H9 (cell line): ENCODE measurements at places on chromosomes 12 and 14. TPM values are rescaled to one million over a fixed set of nuclear protein-coding genes. Genes with fewer than 3 reads are reported as not detected.

- H3K36me3 ChIP-seq, result no peaks in the 10 kb centered on the region
- H3K27me3 ChIP-seq, result no peaks in the 10 kb centered on the region
- H3K27ac ChIP-seq, result no peak overlapping the region
- H3K4me1 ChIP-seq, result no peaks in the 10 kb centered on the region
These were observed 217.8 kb downstream of the TMEM117 start for GRCh38 chr12:44053549-44054127.

DNA sequence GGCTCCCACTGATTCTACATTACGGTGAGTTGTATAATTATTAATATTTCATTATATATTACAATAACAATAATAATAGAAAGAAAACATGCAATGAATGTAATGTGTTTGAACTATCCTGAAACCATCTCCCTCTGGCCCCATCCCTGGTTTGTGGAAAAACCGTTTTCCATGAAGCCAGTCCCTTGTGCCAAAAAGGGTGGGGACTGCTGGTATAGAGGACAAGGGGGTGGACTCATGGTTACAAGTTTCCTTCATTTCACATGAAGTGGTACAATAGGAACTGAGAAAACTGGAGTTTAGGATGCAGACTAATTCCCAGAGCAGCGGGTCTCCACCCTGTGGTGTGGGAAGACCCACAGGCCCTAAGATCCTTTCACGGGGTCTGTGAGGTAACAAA is 3.0 kb upstream of the C1RL start:
- H3K27ac ChIP-seq, result no peak overlapping the region
- H3K4me1 ChIP-seq, result no peaks in the 10 kb centered on the region
- no peak for DNase-seq
- H3K36me3 ChIP-seq, result peaks cover 5% of the 10 kb centered on the region; the same call in 2 of the 3 replicates

DNA sequence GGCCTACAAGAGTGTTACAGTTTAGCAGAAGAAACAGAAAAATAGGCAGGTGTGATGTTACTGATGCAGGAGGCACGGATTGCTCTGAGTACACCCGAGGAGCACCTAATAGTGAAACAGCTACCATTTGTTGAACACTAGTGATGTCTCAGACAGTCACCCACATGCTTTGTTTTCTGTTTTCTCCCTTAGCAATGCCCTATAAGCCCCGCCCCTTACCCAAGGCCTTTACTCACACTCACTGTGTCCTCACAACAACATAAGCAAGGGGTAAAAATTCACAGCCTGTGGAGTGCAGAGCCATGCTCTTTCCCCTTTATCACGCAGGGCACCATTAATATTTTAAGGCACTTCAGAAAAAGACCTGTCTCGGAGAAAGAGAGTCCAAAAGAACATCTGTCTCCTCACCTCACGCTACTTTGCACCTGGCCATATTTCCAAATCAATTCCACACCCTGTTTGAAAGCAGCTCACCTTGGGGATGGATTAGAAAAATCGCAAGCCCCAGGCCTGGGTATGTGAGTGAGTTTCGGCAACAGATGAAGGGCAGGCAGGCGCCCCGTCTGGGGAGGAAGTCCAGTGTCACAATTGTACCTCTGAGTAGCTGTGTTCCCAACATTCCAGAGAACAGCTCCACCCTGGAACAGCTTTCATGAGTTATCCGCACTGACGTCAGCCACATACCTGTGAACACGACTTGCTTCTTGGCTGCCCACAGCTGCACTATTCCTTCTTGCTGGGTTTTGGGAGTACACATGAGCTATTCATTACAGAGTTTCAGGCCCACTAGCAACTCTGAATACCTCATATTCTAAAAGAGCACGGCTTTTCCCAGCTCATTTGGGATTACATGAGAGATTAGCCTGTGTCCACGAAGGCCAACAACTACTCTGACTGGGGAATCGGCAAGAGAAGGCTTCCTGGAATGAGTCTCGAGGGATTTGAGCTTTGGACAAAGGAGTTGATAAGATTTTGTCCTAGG is 26.0 kb downstream of the MAPK1IP1L start:
- DNase-seq, result no peak
- H3K27me3 ChIP-seq, result no peaks in the 10 kb centered on the region
- no peak overlapping the region for H3K27ac ChIP-seq
- no peaks in the 10 kb centered on the region for H3K36me3 ChIP-seq

- H3K27me3 ChIP-seq, result no peaks in the 10 kb centered on the region
- H3K4me1 ChIP-seq, result no peaks in the 10 kb centered on the region; the same call in 1 of the 2 replicates
- no peak for DNase-seq
- no peak overlapping the region for H3K4me3 ChIP-seq
- no peak overlapping the region for H3K27ac ChIP-seq
These were observed 286.7 kb upstream of the GRIP1 start for GRCh38 chr12:66965621-66966020.

DNA sequence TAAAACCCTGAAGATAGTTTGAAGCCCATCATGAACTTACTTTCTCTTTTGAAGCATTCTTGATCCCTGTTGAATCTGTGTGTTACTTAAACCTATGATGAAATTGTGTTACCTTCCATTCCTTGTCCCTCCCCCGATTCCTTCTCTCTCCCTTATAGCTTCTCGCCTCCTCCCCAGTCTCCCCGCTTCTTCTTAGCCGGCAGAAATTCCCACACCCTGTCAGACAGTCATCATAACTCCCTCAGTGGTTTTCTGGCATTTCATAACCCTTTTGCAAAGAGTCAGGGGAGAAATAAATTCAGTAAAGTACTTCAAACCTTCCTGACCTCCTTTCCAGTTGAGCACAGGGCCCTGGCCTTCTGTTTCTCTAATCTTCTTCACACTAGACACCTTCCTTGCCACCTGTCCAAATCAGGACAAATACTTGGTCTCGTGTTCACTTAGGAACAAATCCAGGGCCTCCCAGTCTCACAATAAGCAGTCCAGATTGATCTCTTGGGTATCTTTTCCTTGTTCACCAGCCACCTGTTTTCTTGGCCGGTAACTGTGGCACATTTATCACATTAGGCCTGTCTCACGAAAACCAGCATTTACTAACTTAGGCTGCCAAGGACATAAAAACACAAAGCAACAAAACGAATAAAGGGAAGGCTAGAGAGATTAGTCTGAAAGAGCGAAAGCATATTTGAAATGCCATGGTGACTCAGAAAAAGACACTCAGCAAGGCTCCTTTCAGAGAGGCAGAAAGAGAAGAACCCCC is 355.9 kb downstream of the TMTC2 start:
- peak overlapping the region; percentile 7 for H3K27ac ChIP-seq
- H3K36me3 ChIP-seq, result no peaks in the 10 kb centered on the region
- no peak for DNase-seq
- no peak overlapping the region for H3K4me3 ChIP-seq
- no peaks in the 10 kb centered on the region; the same call in 1 of the 2 replicates for H3K4me1 ChIP-seq

DNA sequence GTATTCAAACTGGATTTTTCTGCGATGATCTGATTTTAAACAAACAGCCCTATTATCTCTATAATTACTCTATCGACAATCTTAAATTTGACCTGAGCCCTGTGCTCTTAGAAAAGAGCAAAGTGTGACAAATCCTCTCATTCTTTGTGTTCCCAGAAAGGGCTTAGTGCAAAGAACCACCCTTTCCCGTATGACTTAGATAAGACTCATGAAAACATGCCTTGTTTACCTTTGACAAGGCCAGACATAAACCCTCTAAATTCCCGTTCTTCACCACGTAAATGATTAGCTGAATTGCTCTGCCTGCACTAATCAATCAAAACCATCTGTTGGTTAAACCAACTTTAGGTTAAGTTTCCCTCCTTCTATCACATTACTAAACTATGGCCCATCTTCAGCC is 285.7 kb upstream of the SEL1L start:
- no peak for DNase-seq
- no peak overlapping the region for H3K4me3 ChIP-seq
- peaks cover 2% of the 10 kb centered on the region; the same call in 1 of the 2 replicates for H3K4me1 ChIP-seq
- no peak overlapping the region for H3K27ac ChIP-seq

SSPN gene
- 0.72 and 0.81 TPM in 2 replicates for total RNA-seq

- no peaks in the 10 kb centered on the region for H3K27me3 ChIP-seq
- H3K4me1 ChIP-seq, result no peaks in the 10 kb centered on the region
- no peak overlapping the region for H3K4me3 ChIP-seq
- DNase-seq, result no peak
These were observed 67.0 kb downstream of the PRKCH start for GRCh38 chr14:61388173-61388975.

- no peak overlapping the region for H3K4me3 ChIP-seq
- H3K36me3 ChIP-seq, result no peaks in the 10 kb centered on the region
- no peak for DNase-seq
- H3K4me1 ChIP-seq, result 0 out of 2 replicates have a peak, but pooled peaks cover 2% of the 10 kb centered on the region
- peaks cover 29% of the 10 kb centered on the region for H3K27me3 ChIP-seq
These were observed 3.7 kb downstream of the CLEC14A start for GRCh38 chr14:38252066-38252710.

DNA sequence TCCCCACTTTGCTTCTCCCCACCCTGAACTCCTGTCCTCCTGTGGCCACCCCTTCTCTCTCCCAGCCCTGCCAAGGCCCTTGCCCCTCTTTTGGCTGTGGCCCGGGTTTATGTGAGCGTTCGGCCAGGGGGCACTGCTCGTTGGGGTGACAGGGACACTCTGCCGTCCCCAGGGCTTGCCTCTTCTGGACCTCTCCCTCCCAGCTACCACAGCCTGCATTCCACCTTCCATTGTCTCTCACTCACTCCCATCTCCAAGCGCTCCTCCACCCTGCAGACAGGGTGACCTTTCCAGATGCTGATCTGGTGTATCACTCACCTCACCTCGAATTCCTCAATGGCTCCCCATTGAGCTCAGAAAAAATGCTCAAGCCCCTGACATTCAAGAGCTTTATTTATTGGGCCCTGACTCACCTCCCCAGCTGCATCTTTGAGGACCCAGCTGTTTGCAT is 1.4 kb downstream of the SERPINA9 start:
- H3K27ac ChIP-seq, result no peak overlapping the region
- DNase-seq, result peak; percentile 46
- H3K36me3 ChIP-seq, result peaks cover 4% of the 10 kb centered on the region; the same call in 1 of the 3 replicates
- H3K4me1 ChIP-seq, result no peaks in the 10 kb centered on the region
- no peak overlapping the region for H3K4me3 ChIP-seq

ARHGEF25 gene
- 22.6 and 24.4 TPM in 2 replicates for total RNA-seq

- DNase-seq, result no peak
- H3K4me1 ChIP-seq, result peaks cover 11% of the 10 kb centered on the region; the same call in 1 of the 2 replicates
- no peaks in the 10 kb centered on the region for H3K27me3 ChIP-seq
- peaks cover 2% of the 10 kb centered on the region; the same call in 2 of the 3 replicates for H3K36me3 ChIP-seq
- H3K27ac ChIP-seq, result no peak overlapping the region
- H3K4me3 ChIP-seq, result no peak overlapping the region
These were observed 56.8 kb downstream of the DUSP16 start for GRCh38 chr12:12505544-12506495.

GRCh38 chr14:56099081-56099797 is 19.0 kb upstream of the PELI2 start:
- no peaks in the 10 kb centered on the region for H3K36me3 ChIP-seq
- H3K27ac ChIP-seq, result no peak overlapping the region
- no peak overlapping the region for H3K4me3 ChIP-seq
- DNase-seq, result no peak

DNA sequence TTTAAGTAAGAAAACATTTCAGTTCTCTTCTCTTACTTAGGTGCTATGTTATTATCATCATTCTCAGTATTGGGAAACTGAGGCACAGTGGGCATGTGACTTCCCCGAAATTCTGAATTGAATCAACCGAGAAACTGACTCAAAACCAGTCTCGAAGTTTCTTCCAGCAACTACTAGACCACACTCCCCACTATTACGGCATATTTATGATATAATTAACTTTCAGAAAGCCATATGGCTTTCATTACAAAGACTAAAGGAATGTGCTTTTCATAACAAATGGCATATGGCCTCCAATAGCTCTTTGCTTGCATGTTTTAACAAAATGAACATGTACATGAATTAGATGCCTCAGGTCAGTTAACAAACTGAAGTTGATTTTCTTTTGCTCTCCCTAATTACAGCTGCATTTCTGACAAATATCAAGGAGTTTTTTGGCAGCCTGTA is 182.9 kb upstream of the SLC38A2 start:
- no peaks in the 10 kb centered on the region for H3K36me3 ChIP-seq
- no peak overlapping the region for H3K4me3 ChIP-seq
- DNase-seq, result no peak
- no peaks in the 10 kb centered on the region for H3K4me1 ChIP-seq
- H3K27me3 ChIP-seq, result peaks cover 2% of the 10 kb centered on the region; the same call in 1 of the 2 replicates

DNA sequence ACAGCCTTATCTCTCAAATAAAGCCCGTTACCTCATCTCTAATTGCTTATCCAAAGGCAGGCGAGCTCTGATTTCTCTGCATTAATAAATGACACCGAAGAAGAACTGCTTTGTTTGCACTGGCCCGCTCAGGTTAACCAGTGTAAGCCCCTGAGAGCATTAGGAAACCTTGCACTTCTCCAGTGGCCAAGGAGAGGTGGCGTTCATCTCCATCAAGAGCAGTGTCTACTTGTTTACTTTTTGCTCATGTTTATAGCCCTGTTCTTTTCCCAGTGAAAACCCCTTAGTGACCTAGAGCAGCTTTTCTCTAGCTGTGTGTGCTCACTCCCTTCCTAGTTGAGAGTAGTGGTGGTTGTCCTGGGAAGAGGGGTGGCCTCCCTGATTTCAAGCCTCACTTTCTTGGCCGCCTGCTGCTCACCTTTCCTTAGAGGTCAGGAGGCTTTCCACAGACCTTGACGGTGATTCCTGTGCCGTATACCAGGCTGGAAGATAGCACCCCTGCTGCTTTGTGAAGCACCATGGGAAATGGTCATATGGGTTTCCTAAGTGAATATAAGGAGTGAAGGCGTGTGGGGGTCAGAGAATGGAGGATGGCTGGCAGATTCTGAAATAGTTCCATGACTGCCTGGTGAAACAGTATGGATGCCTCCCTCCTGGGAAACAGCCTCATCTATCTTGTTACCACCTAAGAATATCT is 16.6 kb downstream of the FBXW8 start:
- no peak overlapping the region for H3K4me3 ChIP-seq
- H3K27ac ChIP-seq, result no peak overlapping the region
- DNase-seq, result no peak
- H3K36me3 ChIP-seq, result peaks cover 17% of the 10 kb centered on the region

KRT2 gene
- total RNA-seq, result not detected in 2 replicates

HCAR2 gene
- not detected in 2 replicates for total RNA-seq

- no peaks in the 10 kb centered on the region for H3K36me3 ChIP-seq
- DNase-seq, result no peak
- H3K4me1 ChIP-seq, result no peaks in the 10 kb centered on the region
- H3K4me3 ChIP-seq, result peak overlapping the region; percentile 7; the same call in 1 of the 2 replicates
- H3K27ac ChIP-seq, result no peak overlapping the region
These were observed 700 bp downstream of the KCNJ8 start for GRCh38 chr12:21773806-21774205.

DNA sequence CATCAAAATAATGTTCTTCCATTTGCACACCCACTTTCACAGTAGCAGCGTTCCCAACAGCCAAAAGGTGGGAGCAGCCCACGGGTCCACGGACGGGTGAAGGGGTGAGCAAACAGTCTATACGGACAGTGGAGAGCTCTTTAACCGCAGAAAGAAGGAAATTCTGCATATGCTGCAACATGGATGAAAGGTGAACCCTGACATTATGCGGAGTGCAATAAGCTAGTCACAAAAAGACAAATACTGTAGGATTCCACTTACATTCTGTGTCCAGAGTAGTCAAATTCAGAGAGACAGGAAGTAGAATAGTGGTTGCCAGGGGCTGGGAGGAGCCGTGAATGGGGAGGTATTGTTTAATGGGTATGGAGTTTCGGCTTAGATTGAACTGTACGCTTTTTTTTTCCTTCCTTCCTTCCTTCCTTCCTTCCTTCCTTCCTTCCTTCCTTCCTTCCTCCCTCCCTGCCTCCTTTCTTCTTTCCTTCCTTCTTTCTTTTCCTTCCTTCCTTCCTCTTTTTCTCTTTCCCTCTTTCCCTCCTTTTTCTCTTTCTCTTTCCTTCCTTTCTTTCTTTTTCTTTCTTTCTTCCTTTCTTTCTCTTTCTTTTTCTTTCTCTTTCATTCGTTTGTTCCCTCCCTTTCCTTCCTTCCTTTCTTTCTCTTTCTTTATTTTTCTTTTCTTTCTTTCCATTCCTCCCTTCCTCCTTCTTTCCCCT is 15.8 kb upstream of the ANKRD9 start:
- no peak for DNase-seq
- no peaks in the 10 kb centered on the region for H3K27me3 ChIP-seq
- no peaks in the 10 kb centered on the region for H3K36me3 ChIP-seq
- H3K27ac ChIP-seq, result no peak overlapping the region
- H3K4me3 ChIP-seq, result peak overlapping the region; percentile 78
